Activated gamma-delta T cell (primary cell): ENCODE measurements at places on chromosomes 12 and 14.
A peak's percentile ranks its signal among the peaks of the same experiment; 100 is the strongest.

DNA sequence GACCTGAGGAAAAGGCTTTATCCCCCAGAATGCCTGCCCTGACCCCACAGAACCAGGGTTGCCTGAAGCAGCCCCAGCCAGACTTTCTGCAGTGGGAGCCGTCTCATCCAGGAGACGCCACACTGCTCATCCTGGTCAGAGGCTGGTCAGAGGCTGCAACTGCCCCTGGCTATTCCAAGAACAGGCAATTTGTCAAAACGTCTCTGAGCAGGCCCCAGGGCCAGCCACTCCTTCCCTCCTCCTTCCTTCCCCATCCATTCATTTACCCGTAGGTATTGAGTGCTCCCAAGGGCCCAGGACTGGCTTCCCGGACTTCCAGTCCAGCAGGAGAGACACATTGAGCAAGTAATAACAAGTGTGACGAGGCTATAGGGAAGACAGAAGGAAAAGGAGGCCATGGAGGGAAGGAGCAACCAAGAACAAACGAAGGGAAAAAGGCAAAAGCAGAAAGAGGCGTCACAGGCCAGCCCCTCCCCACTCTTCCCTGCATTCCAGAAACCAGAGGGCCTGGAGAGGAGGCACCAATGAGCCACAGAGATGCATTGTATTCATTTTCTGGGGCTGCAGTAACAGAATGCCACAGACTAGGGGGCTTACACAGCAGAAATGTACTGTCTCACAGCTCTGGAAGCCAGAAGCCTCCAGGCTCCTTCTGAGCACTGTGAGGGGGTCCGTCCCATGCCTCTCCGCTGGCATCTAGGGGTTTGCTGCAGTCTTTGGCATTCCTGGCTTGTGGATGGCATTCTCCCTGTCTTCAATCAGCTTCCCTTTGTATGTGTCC lies 21.0 kb upstream of the CD9 start:
- DNase-seq = no peak

DNA sequence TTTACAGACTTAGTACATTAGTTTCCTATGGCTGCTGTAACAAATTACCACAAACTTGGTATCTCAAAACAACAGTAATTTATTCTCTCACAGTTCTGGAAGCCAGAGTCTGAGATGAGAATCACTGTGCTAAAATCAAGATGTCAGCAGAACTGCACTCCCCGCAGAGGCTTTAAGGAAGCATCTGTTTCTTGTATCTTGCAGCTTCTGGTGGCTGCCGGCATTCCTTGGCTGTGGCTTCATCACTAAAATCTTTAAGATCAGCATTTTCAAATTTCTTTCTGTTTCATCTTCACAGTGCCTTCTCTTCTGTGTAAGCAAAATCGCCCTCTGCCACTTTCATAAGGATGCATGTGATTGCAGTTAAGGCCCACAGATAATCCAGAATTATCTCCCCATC lies 9.4 kb downstream of the STON2 start:
- no peak for DNase-seq

GRCh38 chr12:16150276-16150675 lies 127.2 kb downstream of the SLC15A5 start:
- DNase-seq = no peak

DNA sequence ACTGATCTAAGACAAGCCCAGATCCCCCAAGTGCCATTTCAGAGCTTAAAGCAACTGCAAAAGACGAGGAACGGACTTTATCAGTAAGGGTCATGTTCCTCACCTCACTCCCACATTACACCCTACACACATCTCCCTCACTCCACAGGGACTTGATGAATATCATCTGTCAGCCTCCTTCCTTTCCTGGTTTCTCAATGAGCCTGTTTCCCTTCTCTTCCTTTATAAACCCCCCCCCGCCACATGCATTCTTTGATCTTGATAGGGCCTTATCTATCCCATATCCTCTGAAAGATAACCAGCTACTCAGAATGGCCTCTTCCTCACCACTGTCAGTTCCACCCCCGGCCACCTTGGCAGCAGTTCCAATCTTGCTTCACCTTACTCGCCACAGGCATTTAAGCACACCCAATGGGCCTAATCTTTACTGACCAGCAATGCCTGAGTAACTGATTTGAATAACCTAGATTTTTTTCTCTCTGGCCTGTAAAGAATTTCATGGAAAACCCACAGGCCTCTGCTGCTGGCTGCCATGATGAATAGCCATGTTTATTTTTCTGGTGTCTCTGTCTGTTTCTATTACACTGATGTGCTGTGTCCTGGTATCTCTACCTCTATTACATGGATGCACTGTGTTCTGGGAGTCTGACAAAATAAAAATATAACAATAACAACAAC lies 138.7 kb downstream of the PHLDA1 start:
- DNase-seq = no peak

DNA sequence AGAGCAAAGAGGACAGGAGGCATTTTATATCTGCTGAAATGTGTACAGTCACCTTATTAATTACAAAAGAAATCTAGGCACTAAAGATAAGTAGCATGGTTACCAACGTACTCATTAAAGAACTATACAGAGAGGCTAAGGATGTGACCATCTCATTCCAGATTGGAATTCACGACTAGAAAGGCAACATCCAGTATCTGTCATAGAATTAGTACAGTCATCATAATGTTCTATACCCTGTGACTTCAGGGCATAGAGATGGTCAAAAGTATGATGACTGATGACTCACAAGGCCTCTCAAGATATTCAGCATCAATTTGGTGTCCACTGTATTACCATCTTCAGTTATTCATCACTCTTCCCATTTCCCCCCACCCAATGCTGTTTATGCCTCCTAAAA lies 144.0 kb upstream of the PLEKHG7 start:
- DNase-seq = no peak

DNA sequence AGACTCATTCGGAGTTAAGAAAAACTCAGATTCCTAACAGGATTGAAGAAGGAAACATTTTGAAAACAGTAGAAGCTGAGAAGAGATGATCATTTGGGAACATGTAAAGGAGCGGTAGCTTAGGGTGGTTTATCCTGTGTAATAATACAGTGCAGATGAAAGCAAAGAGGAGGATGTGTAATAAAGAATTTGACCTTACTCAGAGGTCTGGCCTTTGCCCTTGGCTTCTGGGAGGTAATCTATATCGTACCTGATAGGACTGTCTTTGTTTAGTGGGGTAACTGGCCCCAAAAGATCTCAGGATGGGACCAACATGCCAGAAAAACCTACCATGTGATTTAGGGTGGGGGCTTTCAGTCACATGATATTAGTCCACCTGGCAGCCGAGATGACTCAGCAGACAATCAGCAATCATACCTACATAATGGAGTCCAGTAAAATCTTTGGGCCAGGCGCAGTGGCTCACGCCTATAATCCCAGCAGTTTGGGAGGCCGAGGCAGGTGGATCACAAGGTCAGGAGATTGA lies 23.3 kb upstream of the KLHL42 start:
- no peak for DNase-seq

DNA sequence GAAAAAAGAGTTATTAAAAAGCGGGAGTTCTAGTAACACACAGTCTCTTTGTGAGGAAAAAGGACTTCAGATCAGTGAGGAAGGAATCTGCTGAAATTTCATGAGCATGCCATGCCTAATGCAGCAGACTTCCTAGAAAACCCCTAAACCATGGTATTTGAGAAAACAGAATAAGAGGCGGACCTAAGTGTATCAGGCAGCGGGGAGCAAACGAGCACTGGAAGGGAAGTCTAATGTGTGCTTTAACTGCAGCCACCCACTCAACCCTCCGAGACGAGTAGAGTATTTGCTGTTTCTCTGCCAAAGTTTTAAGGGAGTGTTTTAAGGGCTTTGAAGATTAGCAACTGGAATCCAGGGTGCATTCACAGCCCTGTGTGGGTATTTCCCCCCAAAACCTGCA lies 36.5 kb downstream of the ACADS start:
- no peak for DNase-seq

DNA sequence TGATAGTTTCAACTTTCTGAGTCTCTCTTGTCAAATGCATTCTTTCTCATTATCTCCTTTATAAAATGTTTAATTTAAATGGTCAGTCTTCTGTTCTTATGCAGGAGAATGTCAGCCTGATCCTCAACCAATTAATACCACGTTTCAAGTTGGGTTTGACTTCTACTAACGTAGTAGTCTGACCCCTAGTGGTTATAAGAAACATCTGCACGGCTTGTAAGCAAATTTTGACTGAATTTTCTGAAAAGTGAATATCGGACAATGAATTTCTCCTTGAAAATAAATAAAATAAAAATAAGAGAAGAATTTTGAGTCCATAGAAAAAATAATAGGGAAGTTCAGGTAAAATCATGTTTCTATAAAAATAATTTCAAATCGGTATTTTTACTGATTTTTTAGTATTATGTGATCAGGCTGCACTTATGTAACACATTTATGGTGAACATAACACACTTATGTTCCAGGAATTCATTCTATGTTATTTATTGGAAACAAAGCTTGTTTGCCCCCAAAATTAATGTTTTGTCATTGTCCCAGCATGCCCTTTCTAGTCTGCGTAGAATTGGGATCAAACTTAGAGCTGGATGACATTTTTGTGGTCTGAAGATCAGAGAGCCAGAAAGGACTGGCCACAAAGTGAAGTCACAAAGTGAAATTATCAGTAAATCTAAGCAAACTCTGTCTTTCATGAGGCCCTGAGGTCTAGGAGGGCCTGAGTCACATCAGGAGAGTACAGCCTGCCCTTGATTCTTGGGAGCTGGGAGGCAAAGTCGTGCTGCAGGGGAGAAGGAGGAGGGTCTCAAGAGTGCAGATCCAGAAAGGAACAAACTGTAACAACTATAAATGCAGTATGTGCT lies 101.2 kb upstream of the STXBP6 start:
- no peak for DNase-seq

DNA sequence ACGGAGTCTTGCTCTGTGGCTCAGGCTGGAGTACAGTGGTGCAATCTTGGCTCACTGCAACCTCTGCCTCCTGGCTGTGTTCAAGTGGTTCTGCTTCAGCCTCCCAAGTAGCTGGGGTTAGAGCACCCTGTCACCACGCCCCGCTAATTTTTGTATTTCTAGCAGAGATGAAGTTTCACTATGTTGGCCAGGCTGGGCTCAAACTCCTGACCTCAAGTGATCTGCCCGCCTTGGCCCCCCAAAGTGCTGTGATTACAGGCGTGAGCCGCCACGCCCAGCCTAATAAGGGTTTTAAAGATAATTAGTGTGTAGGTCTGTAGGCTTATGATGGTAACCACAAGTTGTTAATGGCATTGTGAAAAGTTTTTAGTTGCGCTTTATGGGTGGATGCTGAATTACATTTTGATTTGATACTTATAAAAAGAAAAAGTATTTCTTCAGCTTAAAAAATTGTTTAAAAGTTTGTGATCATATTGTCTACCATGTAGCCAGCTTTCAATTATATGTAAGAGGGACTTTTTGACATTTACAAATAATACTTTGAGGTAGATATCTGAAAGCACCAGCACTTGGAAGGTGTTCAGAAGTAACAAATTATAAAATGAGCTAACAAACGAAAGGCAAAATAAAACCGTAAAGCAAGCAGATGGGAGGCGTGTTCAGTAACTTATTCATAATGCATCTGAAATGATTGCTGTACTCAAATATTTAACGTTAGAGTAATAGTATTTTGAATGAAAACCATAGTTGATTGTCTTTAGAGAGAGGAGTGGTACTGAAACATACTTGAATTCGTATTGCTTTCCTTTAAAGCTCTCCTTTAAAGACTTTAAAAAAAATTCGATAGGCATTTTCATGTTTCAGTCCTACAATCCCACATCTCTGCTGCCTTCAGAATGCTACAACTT lies 37.1 kb downstream of the MDM2 start:
- no peak for DNase-seq

GRCh38 chr14:71618047-71618446 lies 314.2 kb upstream of the RGS6 start:
- DNase-seq = no peak

GRCh38 chr12:116358893-116359761 lies 81.6 kb upstream of the MED13L start:
- peak; percentile 52 for DNase-seq

GRCh38 chr14:78142998-78143397 lies 27.2 kb upstream of the NRXN3 start:
- no peak for DNase-seq

GRCh38 chr12:91250273-91250665 lies 67.7 kb upstream of the DCN start:
- DNase-seq = no peak

DNA sequence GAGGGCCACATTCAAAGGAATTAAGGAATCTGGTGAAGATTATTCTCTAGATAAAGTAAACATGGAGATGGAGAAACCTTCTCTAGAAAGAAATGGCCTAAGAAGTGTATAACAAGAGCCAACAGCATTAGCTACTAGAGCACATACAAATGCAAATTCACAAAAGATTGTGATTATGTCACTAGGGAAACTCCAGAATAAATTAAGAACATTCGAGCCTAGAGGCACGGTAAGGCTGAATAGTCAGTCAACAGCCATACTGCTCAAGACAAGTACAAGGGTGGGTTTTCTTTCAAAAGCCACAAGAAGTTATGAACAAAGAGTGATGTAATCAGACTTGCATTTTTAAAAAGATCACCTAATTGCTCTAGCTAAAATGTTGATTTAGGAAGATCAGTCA lies 25.4 kb downstream of the PPP4R3A start:
- DNase-seq = no peak

DNA sequence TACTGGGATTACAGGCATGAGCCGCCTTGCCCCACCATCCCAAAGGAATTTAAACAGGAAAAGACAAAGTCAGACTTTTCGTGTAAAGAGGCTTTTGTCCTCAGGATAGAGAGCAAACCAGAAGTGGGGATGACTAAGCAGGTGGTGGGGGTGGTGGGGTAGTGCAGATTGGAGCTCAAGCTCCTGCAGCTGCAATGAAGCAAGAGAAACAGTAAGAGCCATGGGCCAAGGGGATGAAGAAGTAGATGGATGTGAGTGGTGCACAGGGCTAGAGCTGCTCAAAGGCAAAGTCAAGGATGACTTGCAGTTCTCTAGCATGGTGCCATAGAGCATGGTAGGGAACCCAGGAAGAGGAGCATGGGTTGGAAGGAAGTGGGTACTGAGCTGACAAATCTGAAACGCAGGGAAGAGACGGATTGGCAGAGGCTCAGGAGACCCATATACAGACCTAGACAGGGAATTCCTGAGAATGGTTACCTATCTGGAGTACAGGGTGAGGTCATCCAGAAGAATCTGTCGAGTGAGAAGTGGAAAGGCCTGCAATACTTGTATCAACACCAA lies 11.4 kb upstream of the RNF34 start:
- no peak for DNase-seq

GRCh38 chr14:49193332-49194065 lies 392.7 kb downstream of the RPS29 start:
- no peak for DNase-seq

- DNase-seq = no peak
Observed at GRCh38 chr12:23947395-23947794, 2.1 kb downstream of the SOX5 start.

GRCh38 chr12:104722601-104723534 lies 235.2 kb downstream of the SLC41A2 start:
- no peak for DNase-seq

DNA sequence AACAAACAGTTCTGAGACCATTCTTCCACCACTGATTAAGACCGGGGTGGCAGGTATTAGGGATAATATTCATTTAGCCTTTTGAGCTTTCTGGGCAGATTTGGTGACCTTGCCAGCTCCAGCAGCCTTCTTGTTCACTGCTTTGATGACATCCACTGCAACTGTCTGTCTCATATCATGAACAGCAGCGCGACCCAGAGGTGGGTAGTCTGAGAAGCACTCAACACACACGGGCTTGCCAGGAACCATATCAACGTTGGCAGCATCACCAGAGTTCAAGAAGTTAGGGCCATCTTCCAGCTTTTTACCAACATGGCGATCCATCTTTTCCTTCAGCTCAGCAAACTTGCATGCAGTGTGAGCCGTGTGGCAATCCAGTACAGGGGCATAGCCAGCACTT lies 16.9 kb downstream of the AEBP2 start:
- no peak for DNase-seq
